ENCODE measurements at places on chromosomes 2 and 18.

DNA sequence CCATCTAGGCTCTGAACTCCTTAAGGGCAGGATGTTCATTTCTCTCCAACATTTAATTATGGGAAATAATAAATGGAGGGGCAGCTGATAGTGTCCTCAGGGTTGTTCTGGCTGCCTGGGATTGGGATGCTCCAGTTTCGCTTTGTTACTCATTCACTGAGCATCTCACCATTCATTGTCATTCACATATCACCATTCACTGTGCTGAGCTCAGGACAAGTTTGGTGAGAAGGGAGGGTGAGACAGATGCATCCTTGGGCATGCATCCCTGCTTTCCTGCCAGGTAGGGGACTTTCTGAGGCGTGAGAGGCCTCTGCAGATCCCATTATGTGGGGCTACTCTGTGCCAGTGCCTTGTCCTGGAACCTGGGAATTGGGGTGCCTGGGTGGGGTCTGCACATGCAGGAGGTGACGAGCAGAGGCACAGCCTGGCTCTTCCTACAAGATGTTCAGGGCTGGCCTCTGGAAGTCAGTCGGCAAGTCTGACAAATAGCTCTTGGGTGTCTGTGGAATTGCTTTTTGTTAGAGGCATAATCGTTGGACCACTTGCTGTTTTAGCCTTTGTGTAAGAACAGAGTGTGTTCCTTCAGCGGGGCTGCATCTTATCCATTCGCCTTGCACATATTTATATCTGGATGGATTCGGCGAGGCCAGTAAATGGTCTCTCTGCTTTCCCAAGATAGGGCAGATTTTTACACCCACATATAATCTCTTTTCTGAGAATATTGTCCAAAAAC, 323.2 kb upstream of the THSD7B start:
- DNase-seq: no peak

- no peak for DNase-seq
Measured at GRCh38 chr2:57575700-57576268, 470.8 kb upstream of the VRK2 start.

GRCh38 chr2:207328944-207329386, 163.2 kb upstream of the KLF7 start:
- DNase-seq: no peak

- no peak for DNase-seq
Measured at GRCh38 chr2:70479816-70480215, 73.8 kb downstream of the TGFA start.

- no peak for DNase-seq
Measured at GRCh38 chr2:192886636-192887035, 691.9 kb upstream of the TMEFF2 start.

- DNase-seq: no peak
Measured at GRCh38 chr2:109637749-109638570, 23.8 kb downstream of the SOWAHC start.

GRCh38 chr2:116979916-116980764, 834.4 kb upstream of the DDX18 start:
- DNase-seq: no peak

GRCh38 chr2:206480161-206480560, 36.8 kb downstream of the ADAM23 start:
- DNase-seq: no peak

GRCh38 chr2:95158891-95159619, 593 bp downstream of the ZNF514 start:
- no peak for DNase-seq

DNA sequence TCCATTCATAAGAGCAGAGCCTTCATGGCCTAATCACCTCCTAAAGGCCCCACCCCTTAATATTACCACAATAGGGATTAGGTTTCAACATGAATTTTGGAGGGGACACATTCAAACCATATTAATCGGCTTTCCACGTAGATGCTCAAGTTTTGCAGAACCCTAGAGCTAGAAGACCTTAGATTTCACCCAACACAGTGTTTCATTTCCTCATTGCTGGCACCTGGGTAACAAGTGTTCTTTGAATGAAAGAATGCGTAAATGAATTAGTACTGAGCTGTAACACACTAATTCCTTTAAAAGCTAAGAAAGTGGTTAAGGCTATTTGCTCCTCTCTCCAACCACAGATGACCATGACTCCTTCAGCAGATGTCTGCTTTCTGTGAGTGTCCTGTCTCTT, 252.5 kb downstream of the SMAD2 start:
- DNase-seq: no peak

DNA sequence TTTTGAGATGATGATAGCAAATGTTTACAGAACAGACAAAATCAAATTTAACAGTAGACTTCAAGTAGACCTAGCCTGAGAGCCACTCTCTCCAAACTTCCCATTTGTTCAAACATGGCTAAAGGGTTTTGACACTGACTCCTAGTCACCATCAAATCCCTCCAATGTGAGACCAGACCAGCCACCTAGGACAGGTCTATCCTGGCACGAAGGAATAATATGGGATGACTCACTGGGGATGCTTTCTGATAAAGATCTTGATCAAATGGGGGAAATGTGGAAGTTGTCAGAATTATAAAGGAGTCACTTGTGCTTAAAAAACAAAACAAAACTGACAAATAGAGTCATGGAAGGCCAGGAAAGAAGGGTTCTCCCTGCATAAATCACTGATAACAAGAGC, 95.7 kb downstream of the EDAR start:
- no peak for DNase-seq

- no peak for DNase-seq
Measured at GRCh38 chr2:216242365-216242764, 129.9 kb downstream of the MARCHF4 start.

DNA sequence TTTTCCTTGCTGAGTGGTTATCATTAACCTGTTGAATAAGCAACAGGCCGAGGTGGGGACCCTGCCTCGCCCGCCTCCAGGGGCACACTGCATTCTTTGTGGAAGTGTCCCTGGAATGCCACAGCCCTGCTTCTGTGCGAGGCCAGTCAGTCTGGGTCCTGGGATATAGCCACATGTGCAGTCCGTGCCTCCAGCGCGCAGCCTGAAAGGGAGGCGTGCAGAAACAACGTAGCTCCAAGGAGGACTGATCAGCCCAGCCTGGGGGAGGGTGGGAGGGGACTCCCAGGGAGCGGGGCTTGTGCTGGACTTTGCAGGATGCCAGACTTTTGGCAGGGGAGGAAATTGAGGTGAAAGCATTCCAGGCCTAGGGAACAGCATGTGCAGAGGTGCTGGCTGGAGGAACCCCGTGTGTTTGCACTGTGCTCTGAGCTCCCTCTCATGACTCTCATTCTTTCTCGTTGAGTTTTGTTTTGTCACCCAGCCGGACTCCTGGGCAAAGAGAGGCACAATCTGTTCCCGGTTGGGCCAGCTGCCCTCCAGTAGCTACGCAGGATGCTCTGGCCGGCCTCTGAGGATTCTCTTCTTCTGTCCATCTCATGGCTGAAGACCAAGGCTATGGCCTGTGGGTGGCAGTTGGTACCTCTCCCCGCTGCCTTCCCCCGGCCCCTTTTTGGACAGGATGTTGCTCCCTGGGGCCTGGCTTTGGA, 39.7 kb downstream of the HPCAL1 start:
- no peak for DNase-seq

- no peak for DNase-seq
Measured at GRCh38 chr2:30974092-30974491, 164.1 kb downstream of the GALNT14 start.

DNA sequence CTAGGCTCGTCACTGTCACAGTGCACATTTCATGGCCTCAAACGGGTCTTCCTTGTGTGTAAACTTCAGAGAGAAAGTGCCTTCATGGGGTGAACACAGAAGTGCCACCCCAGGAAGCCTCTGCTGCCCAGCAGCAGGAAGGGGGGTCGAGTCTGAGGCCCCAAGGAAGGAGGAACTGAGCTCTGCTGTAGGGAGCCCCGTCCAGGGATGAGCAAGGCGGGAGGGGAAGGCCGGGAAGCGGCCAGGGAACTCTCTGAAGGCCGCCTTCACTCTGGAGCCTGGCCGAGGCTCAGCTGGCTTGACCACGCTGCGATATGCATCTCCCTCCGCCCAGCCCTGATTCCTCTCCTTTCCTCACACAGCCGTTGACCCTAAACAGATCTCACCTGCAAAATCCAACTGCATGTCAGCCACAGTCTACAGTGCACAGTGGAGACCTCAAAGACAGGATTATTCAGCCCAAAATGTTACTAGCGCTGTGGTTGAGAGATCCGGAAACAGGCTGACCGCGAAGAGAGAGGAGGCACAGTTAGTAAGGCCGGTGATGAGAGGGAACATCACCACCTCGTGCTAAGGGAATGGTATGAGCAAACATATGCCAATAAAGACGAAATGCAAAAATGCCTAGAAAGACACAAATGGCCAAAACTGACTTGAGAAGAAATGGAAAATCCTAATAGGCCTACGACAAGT, 34.2 kb upstream of the CTDP1 start:
- no peak for DNase-seq

- DNase-seq: no peak
Measured at GRCh38 chr2:124395961-124396360, 370.9 kb downstream of the CNTNAP5 start.

DNA sequence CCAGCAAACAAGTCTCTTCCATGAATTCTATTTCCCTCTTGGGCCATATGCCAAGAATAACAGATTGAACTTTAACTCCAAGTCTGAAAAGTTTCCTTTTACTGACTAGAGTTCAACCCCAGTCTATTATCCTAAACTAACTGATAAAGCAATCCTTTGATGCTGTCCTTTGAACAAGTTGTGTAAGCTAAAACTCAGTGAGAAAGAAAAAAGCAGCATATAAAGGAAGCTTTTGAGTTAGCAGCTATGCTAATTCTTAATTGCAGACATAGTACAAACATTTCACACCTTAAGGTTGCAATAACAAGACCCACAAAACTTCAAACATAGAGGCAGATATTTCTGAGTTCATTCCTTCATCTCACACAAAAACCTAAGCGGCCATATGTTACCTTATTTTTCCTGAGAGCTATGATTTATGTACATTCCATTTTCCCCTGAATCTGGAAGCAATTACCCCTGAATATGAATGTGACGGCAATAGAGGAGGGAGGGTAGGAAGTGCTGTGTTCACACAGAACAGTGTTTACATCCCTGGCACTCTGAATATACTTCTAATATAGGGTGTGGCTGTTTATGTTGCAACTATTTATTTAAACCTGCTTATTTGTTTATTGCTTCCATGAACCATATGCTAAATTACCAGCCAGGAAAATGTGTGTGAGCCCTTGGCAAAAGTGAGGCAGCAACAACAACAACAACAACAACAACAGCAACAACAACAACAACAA, 180.6 kb downstream of the IRS1 start:
- DNase-seq: no peak

DNA sequence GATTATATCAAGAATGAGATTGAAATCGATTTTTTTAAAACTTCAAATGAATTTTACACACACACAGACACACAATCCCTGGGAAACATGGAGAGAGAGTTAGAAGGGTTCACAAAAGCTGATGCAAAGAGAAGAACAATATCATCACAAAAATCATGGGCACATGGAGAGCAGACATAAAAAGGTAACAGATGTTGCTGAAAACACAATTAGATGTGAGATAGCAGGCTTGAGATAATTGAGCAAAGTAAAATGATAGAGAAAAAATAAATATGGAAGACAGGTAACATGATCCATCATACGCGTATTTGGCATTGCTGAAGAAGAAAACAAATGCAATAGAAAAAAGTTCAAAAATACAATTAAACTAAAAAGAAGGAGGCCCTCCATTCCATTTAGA, 11.6 kb upstream of the B4GALT6 start:
- no peak for DNase-seq

- DNase-seq: no peak
Measured at GRCh38 chr2:177767768-177768167, 304.8 kb downstream of the PDE11A start.

DNA sequence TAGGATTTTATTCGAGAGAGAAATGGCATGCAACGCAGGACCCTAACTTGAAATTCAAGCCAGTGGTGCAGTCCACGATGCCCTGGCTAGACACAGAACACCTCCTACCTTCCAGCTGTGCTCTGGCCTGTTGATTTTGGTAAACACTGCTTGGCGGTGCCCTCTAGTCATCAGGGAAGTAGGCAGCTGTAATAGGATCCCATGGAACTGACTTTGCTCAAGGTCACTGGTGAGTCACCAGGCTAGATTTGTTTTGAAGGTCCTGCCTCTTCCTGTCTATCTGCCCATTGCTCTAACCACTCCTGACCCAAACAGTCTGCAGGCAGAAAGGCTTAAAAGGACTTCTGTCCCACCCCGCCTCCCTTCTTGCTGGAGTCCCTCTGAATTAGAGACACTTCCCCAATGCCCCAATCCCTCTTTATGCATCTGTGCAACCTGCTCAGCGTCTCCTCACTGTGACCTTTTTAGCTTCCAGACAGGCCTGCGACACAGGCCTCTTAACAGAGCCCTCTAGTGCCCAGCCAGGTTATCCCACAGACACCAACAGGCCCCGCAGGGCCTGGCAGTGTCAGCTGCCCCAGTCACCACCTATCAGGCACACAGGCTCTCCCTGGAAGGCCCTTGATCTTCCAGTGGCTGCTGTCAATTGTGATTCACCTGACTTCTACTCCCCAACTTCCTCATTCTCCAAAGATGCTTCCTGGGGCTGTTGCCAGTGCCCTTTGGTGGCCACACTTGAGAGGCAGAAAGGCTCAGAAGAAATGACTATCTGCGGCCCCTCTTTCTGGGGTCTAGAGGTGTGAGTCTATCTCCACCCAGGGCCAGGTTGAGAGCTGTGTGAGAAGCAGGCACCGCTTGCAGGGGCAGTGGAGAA, 5.2 kb downstream of the TMEM127 start:
- no peak for DNase-seq

DNA sequence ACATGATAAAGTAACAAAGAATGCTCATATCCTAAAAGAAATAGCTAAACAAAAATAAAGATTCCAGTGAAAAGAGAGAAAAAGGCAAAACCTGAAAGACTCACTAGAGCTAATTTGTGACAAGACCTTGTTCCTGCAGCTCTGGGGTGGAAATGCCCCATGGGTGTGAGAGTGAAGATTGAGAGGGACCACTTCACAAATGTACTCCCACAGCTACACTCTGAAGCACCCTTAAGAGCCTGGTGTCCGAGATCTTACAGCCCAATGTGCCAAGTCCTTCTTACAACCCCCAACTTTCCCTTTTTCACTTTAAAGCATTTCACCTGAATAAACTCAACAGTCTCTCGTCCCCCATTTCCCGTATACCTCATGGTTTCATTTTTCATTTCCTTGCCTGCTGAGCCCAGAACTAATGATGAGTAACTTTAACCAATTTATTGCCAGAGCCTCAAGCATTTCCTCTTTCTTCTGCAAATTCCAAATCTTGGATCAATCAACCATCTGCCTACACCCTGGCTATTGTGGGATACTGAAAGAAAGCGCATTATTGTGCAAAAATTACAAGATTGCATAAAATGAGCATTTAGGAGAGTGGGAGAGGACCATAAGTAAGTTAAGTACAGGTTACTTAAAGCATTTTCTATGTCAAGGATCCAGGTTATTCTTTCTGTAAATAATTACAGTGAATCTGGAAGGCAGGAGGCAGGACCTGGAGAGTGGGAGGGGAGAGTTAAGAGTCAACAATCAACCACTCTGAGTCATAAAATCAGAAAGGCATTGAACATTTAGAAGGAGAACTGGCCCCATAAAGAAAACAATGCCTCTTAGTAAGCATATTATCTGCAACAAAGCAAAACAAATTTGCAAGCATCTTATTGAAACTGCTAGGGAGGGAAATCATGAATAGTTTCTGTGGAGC, 804.4 kb upstream of the CELF4 start:
- no peak for DNase-seq
